ENCODE measurements at places on chromosomes 13 and 19.
A peak's percentile ranks its signal among the peaks of the same experiment; 100 is the strongest.

DNA sequence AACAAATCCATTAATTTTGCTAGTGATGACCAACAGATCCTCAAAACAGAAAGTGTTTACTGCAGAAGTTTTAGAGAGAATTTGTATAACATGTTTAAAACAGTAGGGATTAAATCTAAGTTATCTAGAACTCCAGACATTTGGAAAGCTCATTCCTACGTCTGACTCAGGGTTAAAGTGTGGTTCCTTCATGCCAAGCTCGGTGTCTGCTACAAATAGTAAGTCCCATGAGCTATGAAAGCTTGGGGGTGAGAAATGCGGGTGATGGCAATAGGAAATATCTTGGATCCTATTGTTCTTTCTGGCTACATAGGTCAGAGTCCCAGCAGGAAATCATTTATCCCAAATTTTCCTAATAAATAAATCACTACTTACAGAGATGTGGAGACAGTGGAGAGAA is 867.1 kb downstream of the UQCRFS1 start:
- DNase-seq: no peak

DNA sequence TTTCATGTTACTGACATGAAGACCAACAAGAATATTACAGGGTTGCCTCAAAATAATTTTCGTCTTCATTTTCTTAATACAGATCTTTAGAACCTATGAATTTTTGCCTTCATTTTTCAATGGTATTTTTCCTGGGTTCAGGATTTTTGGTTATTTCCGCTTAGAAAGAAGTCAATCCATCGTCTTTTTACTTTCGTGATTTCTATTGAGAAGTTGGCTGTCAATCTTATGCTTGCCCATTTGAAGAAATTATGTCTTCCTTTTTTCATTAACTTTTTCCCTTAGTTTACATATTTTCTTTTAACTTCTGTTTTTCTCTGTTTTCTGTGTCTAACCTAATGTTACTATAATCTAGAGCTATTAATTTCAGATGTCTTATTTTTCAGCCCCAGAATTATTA is 868.9 kb upstream of the SLC10A2 start:
- no peak for DNase-seq

DNA sequence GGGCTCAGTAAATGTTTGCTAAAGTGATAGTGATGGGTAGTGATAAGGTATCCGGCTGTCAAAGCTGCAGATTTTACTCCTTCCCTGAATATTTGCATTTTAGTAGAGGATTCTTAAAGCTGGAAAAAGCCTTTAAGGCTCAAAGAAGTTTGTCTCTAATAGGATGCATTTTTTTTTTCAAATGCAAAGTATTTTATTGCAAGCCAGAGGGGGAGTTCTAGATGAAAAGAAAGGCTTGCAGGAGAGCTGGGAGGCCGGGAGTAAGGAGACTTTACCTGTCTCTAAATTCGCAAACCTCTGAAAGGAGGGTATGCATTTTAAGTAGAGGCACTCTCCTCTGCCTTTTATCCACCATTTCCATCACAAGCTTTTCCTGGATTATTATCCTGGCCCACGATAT is 100.7 kb upstream of the FNDC3A start:
- no peak for DNase-seq

- no peak for DNase-seq
Measured at GRCh38 chr19:47003611-47004465, 15.8 kb upstream of the NPAS1 start.

GRCh38 chr13:59734393-59734792 is 429.3 kb downstream of the DIAPH3 start:
- peak; percentile 23 for DNase-seq

DNA sequence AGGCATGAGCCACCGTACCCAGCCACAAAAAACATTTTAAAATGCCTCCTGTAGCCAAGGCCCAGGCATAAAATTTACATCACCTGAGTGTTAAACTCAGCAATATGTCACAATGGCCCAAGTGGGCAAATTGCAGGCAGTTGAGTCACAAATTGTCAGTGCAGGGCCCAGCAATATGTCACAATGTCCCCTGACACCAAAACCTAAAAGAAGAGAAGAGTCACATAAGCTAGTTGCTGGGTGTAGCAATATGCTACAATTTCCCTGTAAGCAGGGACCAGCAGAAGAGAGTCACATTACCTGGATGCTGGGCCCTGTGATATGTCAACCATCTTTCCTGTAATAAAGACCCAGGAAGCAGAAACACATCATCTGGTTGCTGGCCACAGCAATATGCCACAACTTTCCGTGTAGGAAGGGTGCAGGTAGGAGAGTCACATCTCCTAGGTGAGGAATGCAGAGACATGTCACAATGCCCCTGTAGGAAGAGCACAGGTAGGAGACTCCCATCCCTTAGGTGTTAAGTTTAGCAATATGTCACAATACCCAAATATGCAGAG is 136.0 kb upstream of the ZNF91 start:
- no peak for DNase-seq

GRCh38 chr19:39408392-39409207 is 2.0 kb downstream of the ZFP36 start:
- no peak for DNase-seq

DNA sequence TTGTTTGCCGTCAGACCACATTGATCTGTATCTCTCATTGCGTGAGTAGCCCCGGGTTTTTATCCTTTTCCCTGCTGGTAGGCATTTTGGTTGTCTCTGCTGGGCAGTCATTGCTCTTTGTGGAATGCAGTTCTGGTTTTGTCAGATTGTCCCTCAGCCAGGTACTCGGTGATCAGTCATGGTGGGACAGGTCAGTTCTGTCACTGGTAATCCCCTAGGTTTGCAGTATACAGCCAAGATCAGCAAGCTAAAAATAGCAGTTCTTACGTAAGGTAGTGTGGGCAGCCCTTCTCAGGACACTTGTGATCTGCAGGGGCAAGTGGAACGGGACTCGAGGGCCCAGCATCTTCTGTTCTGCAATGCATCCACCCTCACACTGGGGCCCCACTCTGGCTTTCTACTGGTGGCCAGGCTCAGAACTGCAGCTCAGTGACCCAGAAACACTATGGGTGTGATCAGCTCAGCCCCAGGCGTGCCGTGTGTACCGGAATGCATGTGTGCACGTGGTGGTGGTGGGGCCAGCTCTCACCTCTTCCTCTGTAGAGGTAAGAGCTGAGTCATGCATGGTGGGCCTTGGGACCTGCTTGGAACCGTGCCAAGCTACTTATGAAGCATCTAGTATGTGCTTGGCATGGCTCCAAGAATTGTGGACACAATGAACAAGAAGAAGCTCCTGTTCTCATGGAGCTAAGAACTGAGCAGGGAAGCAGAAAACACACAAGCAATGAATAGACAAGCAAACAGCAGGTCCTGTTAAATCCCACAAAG is 6.3 kb downstream of the PLEKHF1 start:
- DNase-seq: peak; percentile 72

DNA sequence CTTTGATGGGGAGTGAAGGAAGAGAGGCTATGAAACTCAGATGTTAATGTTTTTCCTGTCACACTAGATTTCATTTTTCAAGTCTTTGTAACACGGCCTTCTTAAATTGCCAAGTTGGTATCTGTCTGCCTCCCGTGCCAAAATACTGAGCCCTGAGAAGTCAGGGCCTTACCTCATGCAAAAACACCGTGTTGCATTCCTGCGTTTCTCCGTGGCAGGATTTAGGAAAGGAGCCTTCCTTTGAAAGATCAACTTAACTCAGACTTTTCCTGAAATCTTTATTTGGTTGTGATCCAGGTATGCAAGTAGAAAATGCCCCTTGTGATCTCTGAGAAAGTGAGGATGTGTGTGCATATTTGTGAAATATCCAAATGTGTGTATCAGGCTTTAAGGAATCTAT is 1291.0 kb upstream of the SLC10A2 start:
- DNase-seq: no peak

DNA sequence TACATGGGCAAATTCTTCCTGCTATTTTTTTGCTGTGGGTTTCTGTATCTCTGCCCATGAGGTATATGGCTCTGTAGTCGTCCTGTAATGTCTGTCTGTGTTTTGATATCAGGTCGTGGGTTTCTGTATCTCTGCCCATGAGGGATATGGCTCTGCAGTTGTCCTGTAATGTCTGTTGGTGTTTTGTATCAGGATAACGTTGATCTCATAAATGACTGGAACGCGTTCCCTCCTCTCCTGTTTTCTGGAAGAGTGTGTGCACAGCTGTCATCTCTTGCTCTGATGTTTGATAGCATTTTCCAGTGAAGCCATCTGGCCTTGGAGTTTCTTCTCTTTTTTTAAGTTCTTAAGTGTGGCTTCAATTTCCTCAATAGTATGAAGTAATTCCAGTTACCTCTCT is 57.2 kb downstream of the SOX1 start:
- DNase-seq: no peak

GRCh38 chr19:2330632-2331284 is 2.3 kb downstream of the SPPL2B start:
- no peak for DNase-seq

- no peak for DNase-seq
Measured at GRCh38 chr13:44267980-44268379, 105.6 kb upstream of the SERP2 start.

DNA sequence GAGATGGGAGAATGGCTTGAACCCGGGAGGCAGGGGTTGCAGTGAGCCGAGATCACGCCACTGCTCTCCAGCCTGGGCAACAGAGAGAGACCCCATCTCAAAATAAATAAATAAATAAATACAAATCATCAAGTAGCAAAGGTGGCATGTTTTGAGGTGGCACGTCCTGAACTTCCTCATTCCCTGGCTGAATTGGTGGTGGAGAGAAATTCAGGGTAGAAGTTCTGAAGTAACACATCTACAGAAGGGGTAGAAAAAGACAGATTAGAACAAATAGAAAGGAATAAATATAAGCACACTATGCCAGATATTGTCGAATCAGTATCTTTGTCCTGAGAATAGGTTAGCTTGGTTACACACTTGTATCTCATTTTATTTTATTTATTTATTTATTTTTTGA is 6.3 kb downstream of the IFI30 start:
- no peak for DNase-seq

- no peak for DNase-seq
Measured at GRCh38 chr13:30366088-30366487, 56.2 kb upstream of the UBE2L5 start.

DNA sequence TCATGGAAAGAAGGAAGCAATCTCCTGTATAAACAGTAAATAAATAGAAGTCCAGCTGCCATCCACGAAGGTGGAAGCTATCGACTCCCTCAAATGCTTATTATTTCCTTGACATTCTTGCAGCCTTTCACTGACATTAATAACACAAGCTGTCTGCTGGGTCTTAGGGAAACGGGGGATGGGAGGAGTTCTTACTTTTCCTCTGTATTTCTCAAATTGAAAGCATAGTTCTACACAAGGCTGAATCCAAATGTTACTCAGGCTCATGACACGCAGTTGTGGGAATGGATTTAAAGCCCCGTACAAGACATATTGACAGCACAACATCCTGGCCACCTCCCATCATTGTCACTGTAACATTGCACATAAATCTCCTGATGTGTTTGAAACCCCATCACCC is 4.0 kb downstream of the SERPINE3 start:
- no peak for DNase-seq

GRCh38 chr19:46392252-46392801 is 21.0 kb downstream of the CCDC8 start:
- DNase-seq: no peak

DNA sequence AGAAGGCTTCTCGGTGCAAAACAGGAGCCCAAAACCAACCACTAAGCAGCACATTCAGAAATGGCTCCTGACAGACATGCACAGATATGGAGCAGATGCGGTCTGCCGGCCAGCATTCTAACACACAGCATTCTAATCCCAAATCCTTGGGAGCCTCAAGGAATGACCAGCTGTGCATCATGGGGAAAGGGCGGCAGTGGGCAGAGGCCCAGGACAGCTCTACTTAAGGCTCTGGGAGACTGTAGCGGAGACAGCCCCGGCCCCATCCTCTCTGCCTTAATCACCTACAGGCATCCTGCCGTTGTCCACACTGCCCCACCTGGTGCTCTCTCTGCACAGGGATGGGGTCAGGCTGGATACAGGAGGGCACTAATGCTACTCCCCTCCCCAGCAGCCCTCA is 1016.0 kb downstream of the UQCRFS1 start:
- no peak for DNase-seq

DNA sequence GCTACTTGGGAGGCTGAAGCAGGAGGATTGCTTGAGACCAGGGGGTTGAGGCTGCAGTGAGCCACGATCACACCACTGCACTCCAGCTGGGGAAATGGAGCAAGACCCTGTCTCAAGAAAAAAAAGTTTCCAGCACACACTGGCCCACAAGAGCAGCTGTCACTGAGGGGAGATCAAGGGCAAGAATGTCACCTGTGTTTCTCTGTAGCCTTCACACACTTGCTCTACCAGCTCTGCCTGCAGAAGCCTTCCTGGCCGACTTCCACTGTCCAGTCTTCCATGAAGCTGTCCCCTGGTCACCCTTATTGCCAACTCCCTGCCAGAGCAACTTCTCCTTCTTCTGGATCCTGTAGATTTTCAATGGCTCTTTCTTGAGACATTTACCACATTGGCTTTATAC is 158.0 kb downstream of the KCTD15 start:
- DNase-seq: no peak

GRCh38 chr13:39025433-39025839 is 12.5 kb downstream of the PROSER1 start:
- no peak for DNase-seq

All from stimulated activated naive B cell treated with anti-CD40 and anti-IgM and Interleukin-4, amounts not matched to agents 10 μg/mL and 1 μg/mL and 100 μg/mL, for 72 hours (primary cell).